ENCODE measurements at places on chromosomes 1 and 21.
A peak's percentile ranks its signal among the peaks of the same experiment; 100 is the strongest.

DNA sequence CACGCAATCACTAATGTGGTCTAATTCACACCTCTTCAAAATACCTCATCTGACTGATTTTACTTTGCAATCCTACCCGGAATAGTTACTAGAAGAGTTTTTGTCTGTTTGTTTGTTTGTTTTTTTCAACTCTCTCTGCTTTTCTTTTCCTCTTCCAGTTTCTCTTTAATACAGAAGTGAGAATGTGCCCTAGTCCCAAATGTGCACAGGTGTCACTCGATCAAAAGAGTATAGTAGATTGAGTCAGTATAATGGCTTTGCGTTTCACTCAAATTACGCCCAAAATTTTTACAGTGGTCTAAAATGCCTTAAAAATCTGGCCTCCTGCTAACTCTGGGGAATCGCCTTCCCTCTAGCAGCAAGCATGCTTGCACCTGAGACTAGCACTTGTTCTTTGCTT lies 1536.8 kb downstream of the KCNT2 start:
- DNase-seq: no peak

DNA sequence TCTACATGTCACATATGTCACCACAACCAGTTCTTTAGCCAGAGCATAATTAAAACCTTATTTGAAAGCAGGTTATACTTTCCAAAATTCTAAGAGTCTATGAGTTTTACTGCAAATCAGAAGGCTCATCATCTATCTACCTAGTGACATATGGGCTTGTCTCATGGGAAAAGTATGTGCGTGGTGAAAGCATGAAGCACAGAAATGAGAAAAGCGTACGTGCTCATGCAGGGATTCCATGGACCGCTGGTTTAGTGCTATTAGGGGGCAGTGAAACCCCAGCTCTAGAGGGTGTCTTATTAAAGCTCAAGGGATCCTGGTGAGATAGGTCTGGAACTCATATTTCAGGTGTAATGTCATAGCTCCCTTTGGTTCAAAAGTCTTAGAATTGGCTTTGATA lies 50.2 kb downstream of the FAM163A start:
- DNase-seq: no peak

- DNase-seq: no peak
These were observed 118.3 kb downstream of the TGFB2 start for GRCh38 chr1:218463194-218464156.

DNA sequence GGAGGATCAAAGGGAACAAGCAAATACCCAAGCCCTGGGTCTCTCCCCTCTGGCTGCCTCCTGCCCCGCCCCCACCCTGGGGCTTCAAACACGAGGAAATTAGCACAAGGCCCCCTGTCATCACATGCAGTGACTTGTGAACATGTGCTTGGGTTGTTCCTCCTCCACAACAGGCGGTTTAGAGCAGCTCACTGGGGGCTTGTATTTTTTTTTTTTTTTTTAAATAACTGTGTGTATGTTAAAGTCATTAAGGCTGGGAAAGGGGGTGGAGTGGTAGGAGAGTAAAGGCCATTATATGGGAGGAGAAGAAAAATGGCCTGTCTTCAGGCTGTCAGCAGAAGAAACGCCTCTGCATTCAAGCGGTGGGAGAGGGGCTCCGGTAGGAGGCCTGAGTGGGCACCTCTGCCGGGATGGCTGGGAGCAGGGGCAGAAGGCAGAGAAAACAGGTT lies 64.2 kb downstream of the PLXNA2 start:
- no peak for DNase-seq

GRCh38 chr1:2235300-2235998 lies 7.3 kb downstream of the SKI start:
- DNase-seq: no peak

- DNase-seq: no peak
These were observed 247.9 kb downstream of the NPHP4 start for GRCh38 chr1:5744341-5744740.

DNA sequence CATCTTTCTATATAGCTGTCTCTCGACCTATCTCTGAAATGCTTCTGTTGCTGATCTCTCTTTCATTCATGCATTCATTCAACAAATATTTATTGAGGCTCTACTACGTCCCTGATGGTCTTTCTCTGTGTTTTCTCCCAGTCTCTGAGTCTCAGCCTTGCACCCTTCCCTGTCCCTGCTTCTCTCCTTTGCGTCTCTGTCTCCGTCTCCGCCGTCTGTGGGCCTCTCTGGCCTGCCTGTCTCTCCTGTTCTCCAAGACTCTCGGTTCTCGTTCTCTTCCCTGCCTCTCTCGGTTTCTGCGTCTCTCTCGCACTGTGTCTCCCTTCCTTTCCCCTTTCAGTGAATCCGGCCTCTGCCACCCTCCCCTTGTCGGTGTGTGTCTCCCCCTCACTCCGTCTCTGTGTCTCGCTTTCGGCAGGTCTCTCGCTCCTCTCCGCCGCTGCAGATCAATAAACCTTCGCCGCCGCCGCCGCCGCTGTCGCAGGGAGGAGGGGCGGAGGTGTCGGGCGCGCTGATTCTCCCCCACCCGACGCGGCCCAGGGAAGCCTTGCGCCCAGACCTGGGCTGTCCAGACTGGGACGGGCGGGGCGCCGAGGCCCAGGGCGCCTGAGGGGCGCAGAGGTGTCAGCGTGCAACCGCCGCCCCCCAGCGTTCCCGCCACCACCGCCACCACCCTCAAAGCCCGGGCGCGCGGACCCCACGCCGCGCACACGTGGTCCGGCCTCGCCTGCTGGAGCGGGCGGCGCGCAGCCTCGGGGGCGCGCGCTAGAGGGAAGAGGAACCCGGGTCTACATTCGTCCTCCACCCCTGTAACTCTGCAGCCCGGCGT lies 3.0 kb downstream of the EFNA3 start:
- DNase-seq: no peak

- no peak for DNase-seq
These were observed 58.4 kb upstream of the RNPC3 start for GRCh38 chr1:103467100-103467499.

GRCh38 chr1:34370748-34371147 lies 194.0 kb downstream of the C1orf94 start:
- DNase-seq: no peak

- DNase-seq: no peak
These were observed 17.6 kb downstream of the GPR157 start for GRCh38 chr1:9111357-9111691.

DNA sequence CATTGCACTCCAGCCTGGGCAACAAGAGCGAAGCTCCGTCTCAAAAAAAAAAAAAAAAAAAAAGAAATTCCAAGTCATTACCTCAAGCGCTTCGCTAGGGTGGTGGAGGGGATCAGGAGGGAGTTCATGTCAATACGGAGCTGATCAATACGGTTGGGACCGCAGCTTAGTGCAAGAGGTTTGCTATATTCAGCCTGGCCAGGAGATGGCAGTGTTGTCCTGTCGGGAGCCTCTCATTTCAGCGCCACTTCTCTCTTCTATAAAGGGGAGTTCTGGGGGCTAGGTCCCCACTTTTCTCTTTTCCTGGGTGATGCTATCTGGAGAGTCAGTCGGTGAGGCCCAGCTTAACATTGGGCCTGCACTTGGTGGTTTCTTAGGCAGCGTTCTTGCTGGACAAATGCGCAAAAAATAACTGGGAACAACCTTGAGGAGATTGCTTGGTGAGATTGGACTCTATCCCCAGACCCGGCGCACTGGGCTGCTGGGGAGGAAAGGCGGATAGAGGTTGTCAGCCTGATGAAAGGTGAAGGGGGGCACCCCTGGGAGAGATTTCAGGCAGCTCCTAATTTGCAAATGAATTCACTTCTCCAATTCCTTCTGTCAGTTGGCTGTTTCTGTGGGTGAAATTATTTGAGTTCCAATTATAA lies 40.4 kb downstream of the KIAA0040 start:
- peak; percentile 46 for DNase-seq

DNA sequence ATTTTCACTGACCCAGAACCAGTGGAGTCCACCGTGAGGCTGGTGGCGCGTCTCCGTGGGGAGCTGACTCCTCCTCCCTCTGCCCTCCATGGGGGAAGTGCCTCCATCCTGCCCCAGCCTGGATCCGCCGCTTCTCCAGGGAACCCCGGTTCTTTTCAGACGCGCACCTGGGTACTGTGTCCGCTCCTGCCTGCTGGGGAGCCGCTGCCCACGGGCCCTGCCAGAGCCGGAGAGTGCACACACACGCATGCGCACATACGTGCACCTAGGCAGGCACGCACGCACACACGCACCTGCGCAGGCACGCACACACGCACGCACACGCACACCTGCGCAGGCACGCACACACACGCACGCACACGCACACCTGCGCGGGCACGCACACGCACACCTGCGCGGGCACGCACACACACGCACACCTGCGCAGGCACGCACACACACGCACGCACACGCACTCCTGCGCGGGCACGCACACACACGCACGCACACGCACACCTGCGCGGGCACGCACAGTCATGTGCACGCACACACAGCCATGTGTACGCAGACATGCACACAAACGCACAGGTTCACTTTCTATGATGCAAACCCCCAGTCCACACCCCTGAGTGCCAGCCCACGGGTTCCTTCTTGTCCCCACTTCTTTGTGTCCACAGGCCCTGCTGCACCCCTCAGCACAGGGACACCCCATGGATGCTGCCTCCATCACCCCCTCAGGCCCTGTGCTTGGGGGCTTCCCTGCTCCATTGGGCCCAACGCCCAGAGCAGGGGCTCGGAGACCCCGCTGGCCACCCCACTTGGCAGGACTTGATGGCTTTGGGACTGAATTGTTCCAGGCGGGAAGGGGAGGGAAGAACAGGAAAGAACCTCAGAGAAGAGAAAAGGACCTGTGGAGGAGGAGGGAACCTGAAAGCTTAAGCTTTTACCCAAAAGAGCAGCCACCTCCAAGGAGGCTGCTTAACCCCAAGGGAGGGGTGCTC lies 42.7 kb downstream of the MORN1 start:
- DNase-seq: no peak

- DNase-seq: no peak
These were observed 184.2 kb downstream of the EIF4G3 start for GRCh38 chr1:20992322-20993056.

DNA sequence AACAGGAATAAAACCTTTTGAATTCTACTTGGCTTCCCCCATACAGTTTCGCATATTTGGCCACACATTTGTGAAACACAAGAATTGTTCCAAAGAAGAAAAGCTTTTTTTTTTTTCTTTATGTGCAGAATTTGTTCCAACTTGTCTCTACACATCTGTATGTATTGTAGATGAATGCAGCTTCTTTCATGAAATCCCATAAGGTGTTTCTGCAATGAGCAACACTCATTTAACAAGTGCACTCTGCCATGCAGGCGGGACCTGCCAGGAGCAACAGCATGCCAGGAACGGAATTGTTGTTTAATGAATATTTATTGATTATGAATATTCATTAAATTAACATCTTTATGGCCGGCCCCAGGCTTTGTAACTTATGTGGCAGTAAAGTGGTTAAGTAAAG lies 1075.0 kb downstream of the TTLL7 start:
- DNase-seq: no peak

- DNase-seq: no peak
These were observed 259.6 kb downstream of the PTBP2 start for GRCh38 chr1:96981181-96981580.

- DNase-seq: no peak
These were observed 49.0 kb downstream of the TOMM20 start for GRCh38 chr1:235079443-235080296.

GRCh38 chr1:206538901-206539640 lies 31.7 kb downstream of the RASSF5 start:
- DNase-seq: no peak

- DNase-seq: no peak
These were observed 251.9 kb downstream of the DPYD start for GRCh38 chr1:97668945-97669344.

Data from CMK (cell line).